ENCODE measurements at places on chromosomes 5 and 9. TPM values are rescaled to one million over a fixed set of nuclear protein-coding genes. Genes with fewer than 3 reads are reported as not detected.

Gene PCDHGA4
- 1.4 TPM for total RNA-seq

Gene SLCO6A1
- total RNA-seq: not detected

Gene MLANA
- not detected for total RNA-seq

Gene DOK3
- 1.7 TPM for total RNA-seq

Gene WDR36
- total RNA-seq: 33.7 TPM

Gene HRH2
- 0.88 TPM for total RNA-seq

Gene NPR3
- total RNA-seq: 0.07 TPM

Gene STKLD1
- 0.91 TPM for total RNA-seq

DNA sequence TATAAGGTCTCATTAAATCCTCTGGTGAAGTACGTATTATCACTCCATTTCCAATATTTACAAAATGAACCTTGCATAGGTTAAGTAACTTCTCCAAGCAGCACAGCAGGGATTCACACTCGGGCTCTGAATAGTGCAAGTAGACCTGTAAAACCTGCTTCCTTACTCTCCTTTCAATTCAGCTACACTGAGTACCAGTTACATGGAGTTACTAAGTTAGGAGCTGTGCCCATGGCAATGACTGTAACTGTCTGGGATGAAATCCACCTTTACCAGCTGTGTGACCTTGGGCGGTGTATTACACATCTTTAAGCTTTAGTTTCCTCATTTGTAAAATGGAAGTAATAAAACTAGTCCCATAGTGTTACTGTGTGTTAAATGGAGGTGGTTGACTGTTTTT is 15.9 kb upstream of the MOB3B start:
- DNase-seq: no peak

GRCh38 chr9:26801772-26802171 is 90.8 kb downstream of the CAAP1 start:
- DNase-seq: no peak

DNA sequence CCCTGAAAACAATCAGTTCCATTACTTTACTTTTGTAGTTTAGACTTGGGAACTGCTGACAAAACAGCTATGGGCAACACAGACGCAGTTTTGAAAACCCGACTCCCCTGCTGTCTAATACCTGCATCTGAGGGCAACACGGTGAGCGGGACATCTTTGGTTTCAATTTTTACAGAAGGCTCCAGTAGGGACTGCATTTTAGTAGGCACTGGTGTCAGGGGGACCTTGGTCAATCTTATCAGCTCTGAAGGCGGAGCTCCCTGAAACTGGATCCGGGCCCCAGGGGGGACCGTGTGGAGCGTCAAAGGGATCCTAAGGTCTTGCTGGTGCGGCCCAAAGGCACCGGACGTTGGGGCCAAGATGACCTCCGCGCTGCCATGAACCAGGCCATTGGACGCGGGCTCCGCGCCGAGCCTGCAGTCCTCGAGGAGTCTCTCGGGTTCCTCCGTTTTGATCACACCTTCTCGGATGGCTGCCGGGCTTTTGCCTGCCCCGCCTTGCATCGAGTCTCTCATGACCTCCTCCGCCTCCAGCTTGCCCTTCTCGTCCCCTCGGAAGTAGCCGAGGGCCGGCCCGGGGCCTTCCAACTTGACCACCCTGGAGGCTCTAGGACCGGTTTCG is 1.1 kb downstream of the SOX30 start:
- no peak for DNase-seq

DNA sequence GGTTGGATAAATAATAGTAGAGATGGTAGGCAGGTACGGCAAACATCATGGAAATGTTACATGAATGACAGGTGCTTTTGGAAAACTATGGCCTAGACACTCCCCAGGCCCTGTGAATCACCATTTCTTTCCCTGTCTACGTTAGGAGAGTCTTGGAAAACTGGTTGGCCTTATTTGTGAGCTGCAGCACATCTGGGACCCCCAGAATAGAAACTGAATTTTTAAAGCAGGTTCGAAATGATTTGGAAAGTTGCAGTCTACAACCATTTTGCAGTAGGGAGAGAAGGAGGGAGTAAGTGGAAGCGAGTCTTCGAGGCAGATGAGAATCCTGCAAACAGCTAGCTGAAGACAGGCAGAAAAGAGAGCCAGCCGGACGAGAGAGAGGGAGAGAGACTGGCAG is 13.0 kb downstream of the C1QTNF2 start:
- no peak for DNase-seq

DNA sequence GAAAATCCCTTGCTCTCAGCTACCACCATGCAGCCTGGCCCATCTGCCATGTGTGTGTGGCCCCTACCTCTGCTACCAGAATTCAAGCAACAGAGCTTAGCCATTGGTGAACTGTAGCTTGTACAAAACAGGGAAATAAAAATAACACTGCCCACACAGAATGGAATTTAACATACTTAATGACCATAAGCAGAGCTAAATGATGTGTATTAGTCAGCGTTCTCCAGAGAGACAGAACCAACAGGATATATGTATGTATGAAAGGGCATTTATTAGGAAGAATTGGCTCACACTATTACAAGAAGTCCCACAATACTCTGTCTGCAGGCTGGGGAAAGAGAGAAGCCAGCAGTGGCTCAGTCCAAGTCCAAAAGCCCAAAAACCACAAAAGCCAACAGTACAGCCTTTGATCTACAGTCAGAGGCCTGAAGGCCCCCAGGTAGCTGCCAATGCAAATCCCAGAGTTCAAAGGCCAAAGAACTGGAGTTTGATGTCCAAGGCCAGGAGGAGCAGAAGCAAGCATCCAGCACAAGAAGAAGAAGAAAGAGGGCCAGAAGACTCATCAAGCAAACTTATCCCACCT is 318.8 kb downstream of the DNAH5 start:
- no peak for DNase-seq

DNA sequence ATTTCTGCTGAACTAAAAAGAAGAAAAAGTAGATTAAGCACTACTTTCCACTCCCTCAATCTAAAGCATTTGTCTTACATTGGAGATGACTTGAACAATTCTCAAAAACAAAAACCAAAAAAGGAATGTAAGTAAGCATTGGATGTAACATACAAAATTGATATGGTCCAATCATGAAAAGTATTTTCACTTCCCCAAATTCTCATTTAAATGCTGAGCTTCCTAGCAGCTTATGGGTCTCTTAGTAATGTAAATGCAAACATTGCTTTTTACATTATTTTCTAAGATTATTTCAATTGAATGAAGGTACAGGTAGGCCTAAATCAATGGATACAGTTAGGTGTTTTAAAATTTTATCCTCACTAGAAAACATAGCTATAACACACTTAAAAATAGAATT is 20.0 kb downstream of the ANKH start:
- DNase-seq: no peak

DNA sequence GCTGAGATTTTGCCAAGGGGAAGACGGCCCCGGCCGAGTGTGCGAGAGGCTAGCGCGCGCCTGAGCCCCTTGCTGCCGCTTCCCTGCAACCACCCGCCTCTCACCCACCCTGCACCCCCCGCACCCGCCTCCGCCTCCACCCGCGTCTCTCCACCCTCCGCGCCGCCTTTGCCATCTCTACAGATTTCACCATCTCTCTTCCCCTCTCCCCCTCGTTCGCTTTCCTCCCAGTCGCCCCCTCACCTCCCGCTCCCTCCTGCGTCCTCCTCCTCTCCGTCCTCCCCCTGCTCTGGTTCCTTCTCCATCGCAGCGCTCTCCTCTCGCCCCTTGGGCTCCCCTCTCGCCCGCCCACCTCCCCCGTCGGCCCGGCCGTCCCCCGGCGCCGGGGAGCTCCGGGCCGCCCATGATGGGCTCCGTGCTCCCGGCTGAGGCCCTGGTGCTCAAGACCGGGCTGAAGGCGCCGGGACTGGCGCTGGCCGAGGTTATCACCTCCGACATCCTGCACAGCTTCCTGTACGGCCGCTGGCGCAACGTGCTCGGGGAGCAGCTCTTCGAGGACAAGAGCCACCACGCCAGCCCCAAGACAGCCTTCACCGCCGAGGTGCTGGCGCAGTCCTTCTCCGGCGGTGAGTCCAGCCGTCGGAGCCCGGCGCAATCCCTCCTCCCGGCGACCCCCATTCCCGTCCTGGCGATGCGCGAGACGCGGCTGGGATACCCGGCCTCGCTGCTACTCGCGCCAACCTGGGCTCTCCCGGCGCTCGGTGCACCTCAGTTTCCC is at the start of gene PRDM12:
TSS of gene PRDM12 (plus strand) at position 344 of the 778 bp plus-strand sequence. CDS start at position 404, 60 bp downstream.
- no peak for DNase-seq

GRCh38 chr5:101806410-101806809 is 489.7 kb downstream of the SLCO4C1 start:
- DNase-seq: no peak

DNA sequence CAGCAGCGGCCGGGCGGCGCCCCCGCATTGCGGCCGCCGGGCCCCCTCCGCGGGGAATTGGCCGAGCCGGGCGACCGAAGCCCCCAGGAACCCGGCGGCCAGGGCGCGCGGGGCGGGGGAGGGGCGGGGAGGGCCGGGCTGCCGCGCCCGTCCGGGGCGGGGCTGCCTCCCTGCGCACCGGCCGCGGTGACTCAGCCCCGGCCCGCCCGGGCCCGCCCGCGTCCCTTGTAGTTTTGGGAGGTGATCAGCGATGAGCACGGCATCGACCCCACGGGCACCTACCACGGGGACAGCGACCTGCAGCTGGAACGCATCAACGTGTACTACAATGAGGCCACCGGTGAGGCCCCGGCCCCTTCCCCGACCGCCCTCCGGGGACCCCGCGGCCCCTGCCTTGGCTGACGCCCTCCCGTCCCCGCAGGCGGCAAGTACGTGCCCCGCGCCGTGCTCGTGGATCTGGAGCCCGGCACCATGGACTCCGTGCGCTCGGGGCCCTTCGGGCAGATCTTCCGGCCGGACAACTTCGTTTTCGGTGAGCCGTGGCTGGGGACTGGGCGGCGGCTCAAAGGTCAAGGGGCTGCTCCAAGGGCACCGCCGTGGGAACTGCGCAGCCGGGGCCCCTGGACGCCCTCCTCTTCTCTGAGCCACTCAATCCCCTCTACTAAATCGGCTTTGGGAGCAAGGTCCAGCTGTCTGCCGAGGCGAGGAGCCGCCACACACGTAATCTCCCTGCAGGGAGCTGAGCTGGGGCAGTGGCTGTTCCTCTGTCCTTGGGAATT is 592 bp downstream of the TUBB4B start:
- DNase-seq: no peak

- DNase-seq: peak; percentile 75
These were observed at the start of gene RUSC2 for GRCh38 chr9:35489313-35490154. Gene RUSC2, plus strand, starts transcription at chr9:35490111. Its CDS starts 56,411 bp downstream, at chr9:35546522.

DNA sequence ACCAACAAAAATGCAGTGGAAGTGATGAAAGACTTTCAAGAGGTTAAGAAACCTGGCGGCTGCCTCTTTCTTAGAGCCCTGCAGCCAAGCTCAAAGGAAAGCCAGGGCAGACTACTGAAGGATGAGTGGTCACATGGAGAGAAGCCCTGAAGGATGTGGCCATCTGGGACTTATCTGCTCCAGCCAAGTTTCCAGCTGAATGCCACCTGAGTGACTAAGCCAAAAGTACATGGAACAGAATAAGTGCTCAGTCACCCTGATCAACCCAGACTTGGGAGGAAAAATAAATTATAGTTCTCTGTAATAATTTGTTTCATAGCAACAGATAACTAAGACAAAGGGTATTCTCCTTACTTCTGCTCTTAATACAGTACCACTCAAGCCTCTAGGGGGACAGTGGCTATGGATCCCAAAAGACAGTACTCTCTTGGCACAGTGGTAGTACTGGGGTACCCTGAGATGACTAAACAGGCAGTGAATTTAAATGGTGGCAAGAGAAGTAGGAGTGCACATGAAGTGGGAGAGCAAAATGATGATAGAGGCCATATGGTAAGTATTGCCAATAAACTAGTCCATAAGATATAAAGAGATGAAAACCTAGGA is 182.3 kb downstream of the ELAVL2 start:
- DNase-seq: no peak

DNA sequence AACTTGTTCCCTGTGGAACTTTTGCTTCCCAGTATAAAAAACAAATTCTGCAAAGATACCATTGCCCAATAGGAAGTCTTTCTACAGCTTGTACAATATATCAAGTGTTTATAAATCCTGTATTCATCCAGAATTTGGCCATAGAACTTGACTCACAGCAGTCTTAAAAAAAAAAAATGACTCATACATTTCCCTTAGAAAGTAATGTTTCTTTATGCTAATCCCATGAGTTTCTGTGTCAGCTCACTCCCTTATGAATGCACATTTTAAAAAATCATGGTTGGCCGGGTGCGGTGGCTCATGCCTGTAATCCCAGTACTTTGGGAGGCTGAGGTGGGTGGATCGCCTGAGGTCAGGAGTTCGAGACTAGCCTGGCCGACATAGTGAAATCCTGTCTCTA is 89.3 kb upstream of the DMRT1 start:
- DNase-seq: peak; percentile 83

- DNase-seq: no peak
These were observed 29.6 kb upstream of the GRXCR2 start for GRCh38 chr5:145902421-145902820.

GRCh38 chr9:37407468-37407867 is 15.0 kb upstream of the GRHPR start:
- DNase-seq: no peak

DNA sequence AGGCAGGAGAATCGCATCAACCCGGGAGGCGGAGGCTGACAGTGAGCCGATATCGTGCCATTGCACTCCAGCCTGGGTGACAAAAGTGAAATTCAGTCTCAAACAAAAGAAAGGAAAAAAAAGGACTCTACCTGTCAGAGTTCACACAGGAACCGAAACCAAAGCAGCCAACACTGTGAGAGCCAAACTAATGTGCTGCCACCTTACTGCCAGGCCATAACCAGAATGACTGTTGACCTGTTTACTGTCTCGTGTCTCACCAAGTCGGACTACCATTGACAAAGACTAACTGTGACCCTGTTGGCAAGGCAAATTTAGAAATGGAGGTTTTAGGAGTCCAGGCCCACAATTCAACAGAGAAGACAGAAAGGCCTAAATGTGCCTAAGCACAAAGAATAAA is 112.4 kb downstream of the ANXA2R start:
- DNase-seq: no peak

GRCh38 chr5:180623844-180624243 is 25.6 kb downstream of the FLT4 start:
- DNase-seq: no peak

- no peak for DNase-seq
These were observed 151.7 kb upstream of the MOCS2 start for GRCh38 chr5:53261245-53261644.

DNA sequence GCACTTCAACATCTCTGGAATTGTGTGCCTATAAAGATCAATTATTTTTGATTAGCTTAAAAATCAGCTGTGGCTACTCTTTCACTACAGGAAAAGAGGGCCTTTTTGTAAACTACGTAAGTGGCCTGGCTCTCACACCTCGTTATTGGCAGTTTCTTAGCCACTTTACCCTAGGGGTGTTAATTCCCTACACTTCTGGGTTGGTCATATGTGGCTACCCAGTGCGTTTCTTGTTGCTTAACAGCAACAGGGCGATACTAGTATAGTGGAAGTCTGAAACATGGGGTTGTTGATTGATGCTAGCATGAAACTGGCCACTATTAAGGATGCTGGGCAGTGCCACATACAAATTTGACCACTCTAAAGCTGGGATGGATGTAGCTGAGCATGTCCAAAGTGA is 174.7 kb upstream of the CDH12 start:
- no peak for DNase-seq

DNA sequence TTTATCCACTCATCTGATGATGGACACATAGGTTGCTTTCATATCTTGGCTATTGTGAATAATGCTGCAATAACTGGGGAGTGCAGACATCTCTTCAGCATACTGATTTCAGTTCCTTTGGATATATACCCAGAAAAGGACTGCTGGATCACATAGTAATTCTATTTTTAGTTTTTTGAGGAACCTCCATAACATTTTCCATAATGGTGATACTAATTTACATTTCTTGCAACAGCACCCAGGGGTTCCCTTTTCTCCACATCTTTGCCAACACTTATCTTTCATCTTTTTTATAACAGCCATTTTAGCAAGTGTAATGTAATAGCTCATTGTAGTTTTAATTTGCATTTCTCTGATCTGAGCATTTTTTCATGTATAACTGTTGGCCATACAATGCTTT is 34.1 kb upstream of the NR4A3 start:
- DNase-seq: no peak

Measured in A172 (cell line).